NCI-H2081 (cell line): ENCODE measurements at places on chromosomes 7 and 10.

- no peak for DNase-seq
These were observed 7.7 kb downstream of the UBTD1 start for GRCh38 chr10:97506199-97506991.

DNA sequence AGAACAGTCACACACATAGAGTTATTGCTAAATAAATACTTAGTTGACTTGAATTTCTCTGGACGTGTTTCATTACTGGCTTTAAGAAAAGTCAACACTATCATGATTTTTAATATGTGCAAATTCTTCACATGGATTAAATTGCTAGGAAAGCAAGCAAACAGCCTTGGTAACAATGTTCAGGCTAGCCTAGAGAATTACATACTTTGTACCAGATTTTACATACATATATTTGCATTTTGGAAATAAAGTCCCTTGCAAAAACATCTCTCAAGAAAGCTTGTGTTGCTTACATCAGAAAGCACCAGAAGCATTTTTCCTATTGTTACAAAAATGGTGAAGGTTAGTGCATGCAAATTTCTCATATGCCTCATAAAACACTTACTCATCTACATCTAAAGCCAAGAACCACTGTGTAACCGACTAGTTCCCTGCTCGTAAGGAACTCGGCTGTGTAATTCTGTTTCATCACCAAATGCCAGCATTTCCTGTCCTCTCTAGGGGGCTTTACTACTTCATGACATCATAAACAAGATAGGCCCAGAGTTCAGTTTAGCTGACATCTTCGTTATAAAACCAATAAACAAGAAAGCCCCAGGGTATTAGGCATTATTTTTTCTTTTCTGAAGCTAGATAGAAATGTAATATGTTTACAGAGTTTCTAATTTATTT lies 87.8 kb downstream of the CFAP58 start:
- DNase-seq = no peak

- no peak for DNase-seq
These were observed 19.4 kb upstream of the PDGFA start for GRCh38 chr7:538764-539685.

DNA sequence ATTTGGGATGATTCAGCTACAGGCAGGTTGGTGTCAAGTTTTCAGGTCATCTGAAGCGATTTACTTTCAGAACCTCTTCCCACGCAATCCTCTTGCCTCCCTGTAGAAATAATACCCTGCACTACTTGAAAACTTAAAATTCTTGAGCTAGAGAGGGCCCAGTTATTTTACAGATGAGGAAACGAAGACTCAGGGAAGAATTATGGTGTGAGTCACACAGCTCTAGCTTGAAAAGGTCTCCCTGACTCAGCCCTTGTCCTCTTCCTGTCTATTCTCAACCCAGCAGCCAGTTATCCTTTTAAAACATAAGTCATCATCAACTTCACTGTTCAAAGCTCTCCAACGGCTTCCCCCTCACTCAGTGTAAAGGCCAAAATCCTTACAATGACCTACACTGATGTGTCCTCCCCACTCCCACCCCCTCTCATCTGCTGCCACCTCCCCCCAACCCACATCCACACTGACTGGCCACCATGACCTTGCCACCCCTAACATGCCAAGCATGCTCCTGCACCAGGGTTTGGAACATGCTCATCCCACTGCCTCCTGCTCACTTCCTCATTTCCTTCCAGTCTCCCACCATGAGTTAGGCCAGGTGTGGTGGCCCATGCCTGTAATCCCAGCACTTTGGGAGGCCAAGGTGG lies 3.4 kb downstream of the DNMBP start:
- DNase-seq = no peak

- no peak for DNase-seq
These were observed 97.7 kb downstream of the HTR5A start for GRCh38 chr7:155167706-155168365.
